ENCODE measurements at places on chromosomes 12 and 14. TPM values are rescaled to one million over a fixed set of nuclear protein-coding genes. Genes with fewer than 3 reads are reported as not detected.

VEZT gene
- 50.3 TPM for total RNA-seq

NKX2-8 gene
- total RNA-seq, result not detected

GLIPR1L2 gene
- total RNA-seq, result 0.39 TPM

GPRC5A gene
- total RNA-seq, result 4.0 TPM

LMNTD1 gene
- total RNA-seq, result 1.4 TPM

LRRIQ1 gene
- total RNA-seq, result 0.59 TPM

CYP27B1 gene
- total RNA-seq, result 0.39 TPM

HAL gene
- not detected for total RNA-seq

HNF1A gene
- total RNA-seq, result not detected

IAPP gene
- total RNA-seq, result not detected

CLEC6A gene
- total RNA-seq, result not detected

MYF6 gene
- total RNA-seq, result not detected

KRT74 gene
- not detected for total RNA-seq

SLIRP gene
- total RNA-seq, result 132 TPM

CHST11 gene
- 9.2 TPM for total RNA-seq

AKAP3 gene
- 1.1 TPM for total RNA-seq

USP44 gene
- total RNA-seq, result 0.78 TPM

WNT1 gene
- not detected for total RNA-seq

TSHR gene
- total RNA-seq, result not detected

KLHDC2 gene
- 55.7 TPM for total RNA-seq

ACSM4 gene
- not detected for total RNA-seq

EML5 gene
- not detected for total RNA-seq

OVCH1 gene
- 0.98 TPM for total RNA-seq

FGF23 gene
- total RNA-seq, result not detected

SIX4 gene
- 10.8 TPM for total RNA-seq

NPFF gene
- not detected for total RNA-seq

GARIN6 gene
- not detected for total RNA-seq

ADAMTS20 gene
- not detected for total RNA-seq

HOXC4 gene
- 2.2 TPM for total RNA-seq

CCDC88C gene
- total RNA-seq, result not detected

Measured in subcutaneous preadipocyte (primary cell).